ENCODE measurements at places on chromosomes 7 and 10. TPM values are rescaled to one million over a fixed set of nuclear protein-coding genes. Genes with fewer than 3 reads are reported as not detected.

The MYOZ1 gene
- total RNA-seq = 0.14 TPM

The PLXDC2 gene
- total RNA-seq = 20.9 TPM

The RPEL1 gene
- under 0.01 TPM for total RNA-seq

The ZNF518A gene
- total RNA-seq = 13.2 TPM

The OR6B1 gene
- not detected for total RNA-seq

The DGKI gene
- total RNA-seq = 4.0 TPM

The WDR86 gene
- total RNA-seq = 3.1 TPM

The NEBL gene
- under 0.01 TPM for total RNA-seq

The ZNF727 gene
- total RNA-seq = 0.28 TPM

The CNNM1 gene
- 0.09 TPM for total RNA-seq

The PLPP4 gene
- 0.46 TPM for total RNA-seq

The CALHM3 gene
- not detected for total RNA-seq

The ZNF3 gene
- 24.7 TPM for total RNA-seq

The COL13A1 gene
- total RNA-seq = 20.3 TPM

The LRIT1 gene
- total RNA-seq = not detected

All from smooth muscle cell of bladder (primary cell).